ENCODE measurements at places on chromosomes 7 and 10.

DNA sequence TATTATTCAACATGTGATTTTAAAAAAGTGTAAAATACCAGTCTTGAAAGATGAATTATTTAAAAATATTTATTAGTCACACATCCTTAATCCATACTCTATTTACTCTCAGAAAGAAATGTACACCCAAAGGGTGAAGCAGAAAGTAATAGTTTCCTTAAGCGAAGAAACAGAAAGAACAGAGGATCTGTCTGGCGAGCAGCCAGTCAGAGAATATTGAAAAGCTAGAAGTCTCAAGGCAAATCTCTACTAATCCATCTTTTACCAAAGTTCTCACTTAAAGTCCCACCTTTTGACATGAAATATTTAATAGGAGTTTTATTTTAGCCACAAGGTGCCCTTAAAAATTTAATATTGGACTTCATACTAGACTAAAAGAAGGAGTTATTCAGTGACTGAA, 46.7 kb downstream of the MKX start:
- no peaks in the 10 kb centered on the region for H3K36me3 ChIP-seq
- H3K27ac ChIP-seq: no peak overlapping the region
- no peak for DNase-seq
- no peaks in the 10 kb centered on the region for H3K4me1 ChIP-seq
- no peaks in the 10 kb centered on the region for H3K27me3 ChIP-seq
- no peak overlapping the region for H3K4me3 ChIP-seq

DNA sequence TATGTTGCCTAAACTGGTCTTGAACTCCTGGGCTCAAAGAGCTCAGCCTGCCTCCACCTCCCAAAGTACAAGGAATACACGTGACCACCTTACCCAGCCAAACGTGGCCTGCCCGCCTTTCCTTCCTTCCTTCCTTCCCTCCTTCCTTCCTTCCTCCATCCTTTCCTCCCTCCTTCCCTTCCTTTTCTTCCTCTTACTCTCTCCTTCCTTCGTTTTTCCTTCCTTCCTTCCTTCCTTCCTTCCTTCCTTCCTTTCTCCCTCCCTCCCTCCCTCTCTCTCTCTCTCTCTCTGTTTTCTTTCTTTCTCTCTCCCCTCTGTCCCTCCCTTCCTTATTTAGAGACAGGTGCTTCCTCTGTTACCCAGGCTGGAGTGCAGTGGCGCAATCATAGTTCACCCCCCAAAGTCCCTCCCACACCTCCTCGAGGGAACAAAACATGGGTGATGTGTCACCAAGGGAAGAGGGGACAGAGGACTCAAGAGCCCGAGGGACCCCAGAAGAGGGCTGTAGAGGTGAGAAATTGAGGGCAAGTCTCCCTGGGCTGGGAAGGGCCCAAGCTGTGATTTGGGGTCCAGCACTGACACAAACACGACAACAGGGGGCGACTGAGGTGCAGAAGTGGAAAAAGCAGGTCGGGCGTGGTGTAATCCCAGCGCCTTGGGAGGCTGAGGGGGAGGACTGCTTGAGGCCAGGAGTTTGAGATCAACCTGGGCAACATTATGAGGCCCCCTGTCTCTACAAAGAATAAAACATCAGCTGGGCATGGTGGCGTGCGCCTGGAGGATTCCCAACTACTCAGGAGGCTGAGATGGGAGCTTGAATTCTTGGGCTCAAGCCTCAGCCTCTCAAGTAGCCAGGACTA, 28.1 kb downstream of the EPHB4 start:
- H3K27me3 ChIP-seq: no peaks in the 10 kb centered on the region
- peaks cover 27% of the 10 kb centered on the region for H3K4me1 ChIP-seq
- no peak overlapping the region for H3K4me3 ChIP-seq
- no peaks in the 10 kb centered on the region for H3K36me3 ChIP-seq
- no peak overlapping the region for H3K27ac ChIP-seq
- peak; percentile 79 for DNase-seq

DNA sequence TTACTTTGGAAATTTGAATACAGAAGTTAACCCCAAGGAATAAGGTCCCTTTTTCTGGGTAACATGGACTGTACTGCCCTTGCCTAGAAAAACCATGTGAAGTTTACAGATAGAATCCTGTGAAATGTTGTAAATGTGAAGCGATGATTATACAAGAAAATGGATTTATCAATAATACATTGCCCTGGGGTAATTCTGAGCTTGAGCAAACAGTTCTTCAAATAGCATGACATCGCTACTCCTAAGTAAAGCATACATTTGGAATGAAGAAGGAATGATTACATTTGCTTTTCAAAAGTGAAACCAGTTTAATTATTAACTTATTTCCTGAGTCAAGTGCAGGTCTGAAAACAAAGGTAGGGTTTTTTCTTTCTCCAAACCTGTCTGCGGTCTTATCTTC, 43.3 kb upstream of the FZD8 start:
- H3K36me3 ChIP-seq: no peaks in the 10 kb centered on the region
- no peaks in the 10 kb centered on the region for H3K4me1 ChIP-seq
- H3K27me3 ChIP-seq: no peaks in the 10 kb centered on the region

DNA sequence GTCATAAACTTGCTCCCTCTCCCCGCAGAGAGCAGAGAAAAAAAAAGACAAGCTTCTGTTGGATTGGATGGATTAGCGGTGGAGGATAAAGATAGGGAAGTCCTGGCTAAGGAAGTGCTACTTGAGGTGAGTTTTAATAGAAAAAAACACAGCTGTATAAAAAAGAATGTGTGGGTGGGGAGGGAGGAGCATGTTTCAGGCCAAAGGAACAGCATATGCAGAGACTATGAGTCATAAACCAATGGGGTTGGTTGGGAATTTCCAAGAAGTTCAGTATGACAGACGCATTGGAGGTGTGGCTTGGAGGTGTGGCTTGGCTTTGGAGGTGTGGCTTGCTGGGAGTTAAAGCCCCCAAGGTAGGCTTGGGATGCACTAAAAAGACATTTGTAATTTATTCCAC, 103.0 kb upstream of the LSM8 start:
- H3K4me3 ChIP-seq: no peak overlapping the region
- H3K36me3 ChIP-seq: no peaks in the 10 kb centered on the region
- H3K27ac ChIP-seq: no peak overlapping the region
- DNase-seq: peak; percentile 25

Data from colonic mucosa (tissue), 4 donors.